NCI-H1436 treated with DMSO at 0.1 percent for 48 hours (cell line): ENCODE measurements at places on chromosomes 11 and 22.

GRCh38 chr11:61776561-61777075 is 15.8 kb downstream of the TMEM258 start:
- no peak for DNase-seq

DNA sequence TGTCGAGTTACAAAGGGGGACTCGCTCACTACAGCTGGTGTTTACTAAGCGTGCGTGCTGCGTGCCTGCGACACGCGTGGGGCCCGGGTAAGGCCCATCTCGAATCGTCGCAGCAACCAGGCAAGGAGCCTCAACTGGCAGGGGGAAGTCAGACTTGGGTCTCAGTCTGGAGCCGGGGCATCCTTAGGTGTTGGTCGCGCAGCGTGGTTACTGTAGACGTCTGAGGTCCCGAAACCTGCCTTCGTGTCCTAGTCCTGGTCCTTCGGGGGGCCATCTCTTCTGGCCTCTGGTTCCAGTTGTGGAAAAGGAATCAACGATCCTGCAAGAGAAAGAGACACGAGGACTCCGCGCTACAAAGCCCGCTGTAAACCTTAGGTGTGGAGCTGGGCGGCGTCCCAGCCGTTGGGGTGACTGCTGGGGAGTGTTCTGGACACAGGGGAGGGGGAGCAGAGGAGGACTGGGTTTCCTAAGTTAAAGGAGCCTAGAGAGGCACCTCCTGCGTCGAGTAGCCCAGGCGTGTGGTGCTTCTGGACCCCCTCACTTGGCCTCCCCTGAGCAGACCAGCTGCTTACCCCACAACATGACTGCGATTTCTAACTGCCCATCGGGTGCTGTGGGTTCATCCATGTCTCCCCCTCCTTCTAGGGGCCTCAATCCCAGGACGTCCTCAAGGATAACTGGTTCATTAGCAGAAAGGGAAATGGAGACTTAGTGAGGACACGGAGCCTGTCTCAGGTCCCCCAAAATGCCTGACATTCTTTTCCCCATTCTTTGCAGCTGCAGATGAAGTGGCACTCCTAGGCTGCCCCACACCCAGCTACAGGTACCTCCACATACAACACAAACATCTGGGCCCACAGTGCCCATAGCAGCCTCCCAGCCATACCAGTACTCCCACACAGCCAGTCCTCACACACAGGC is 4.9 kb upstream of the WNT11 start:
- no peak for DNase-seq

DNA sequence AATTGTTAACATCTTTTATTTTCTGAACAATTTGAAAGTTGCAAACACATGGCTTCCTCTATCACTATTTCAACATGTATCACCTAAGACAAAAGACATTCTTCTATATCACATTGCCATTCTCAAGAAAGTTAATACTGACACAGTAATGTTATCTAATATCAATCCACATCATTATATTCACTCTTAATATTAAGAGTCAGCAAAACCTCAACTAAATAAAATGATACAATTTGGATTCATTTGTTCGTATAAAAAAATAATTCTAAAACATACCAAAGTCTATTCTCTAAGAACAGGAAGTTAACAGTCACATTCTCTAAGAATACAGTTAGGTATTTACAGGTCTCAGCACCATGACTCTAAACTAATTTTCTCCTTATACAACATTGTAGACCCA is 52.0 kb downstream of the ABTB2 start:
- DNase-seq, result no peak

DNA sequence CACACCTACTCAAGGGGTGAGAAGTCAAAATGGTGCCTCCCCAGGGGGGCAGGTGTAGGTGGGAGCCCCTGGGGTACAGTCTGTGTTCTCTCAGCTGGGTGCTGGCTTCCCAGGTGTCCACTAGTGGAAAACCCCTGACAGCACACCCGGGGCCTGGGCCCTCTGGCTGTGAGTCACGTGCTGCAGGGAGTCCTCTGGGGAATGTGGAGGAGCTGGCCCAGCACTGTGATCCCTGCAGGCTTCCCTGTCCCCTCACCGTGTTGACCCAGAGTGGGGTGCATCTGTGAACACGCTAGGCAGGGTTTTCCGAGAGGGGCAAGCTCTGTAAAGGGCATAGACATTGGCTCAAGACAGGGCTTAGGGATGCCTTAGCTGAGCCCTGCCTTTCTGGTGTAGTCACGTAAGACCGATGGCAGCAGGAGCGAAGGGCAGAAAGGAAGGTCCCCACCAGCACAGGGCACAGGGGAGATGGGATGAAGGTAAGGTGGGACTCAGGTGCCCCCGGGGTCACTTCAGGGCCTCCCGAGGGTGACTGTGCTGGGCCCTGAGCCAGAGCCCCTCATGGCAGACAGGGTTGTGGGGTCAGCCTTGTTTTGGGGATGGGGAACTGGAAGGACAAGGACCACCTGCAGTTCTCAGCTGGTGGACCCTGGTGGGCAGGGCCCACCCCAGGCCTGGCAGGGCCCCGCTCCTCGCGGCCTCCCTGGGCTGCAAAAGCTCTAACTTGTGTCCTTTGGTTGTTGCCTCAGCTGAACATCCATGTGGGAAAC is 14.1 kb downstream of the DERL3 start:
- DNase-seq, result no peak

DNA sequence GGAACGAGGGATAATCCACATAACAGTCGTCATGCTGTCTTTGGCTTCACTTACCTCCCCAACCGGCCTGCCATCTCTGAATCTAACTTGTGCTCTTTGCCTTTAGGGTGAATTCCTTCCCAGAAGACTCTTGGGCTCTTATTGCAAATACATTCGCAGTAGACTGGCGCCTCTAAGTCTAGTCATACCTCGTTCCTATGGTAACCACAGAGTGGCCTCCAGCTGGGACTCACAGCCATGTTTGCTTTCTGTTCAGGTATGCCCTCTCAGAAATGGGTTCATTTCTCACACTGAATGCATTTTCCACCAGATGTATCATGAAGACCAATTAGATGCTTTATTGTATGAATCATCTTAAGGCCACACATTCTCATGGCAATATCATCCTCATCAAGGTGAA is 112.7 kb downstream of the FAR1 start:
- no peak for DNase-seq

DNA sequence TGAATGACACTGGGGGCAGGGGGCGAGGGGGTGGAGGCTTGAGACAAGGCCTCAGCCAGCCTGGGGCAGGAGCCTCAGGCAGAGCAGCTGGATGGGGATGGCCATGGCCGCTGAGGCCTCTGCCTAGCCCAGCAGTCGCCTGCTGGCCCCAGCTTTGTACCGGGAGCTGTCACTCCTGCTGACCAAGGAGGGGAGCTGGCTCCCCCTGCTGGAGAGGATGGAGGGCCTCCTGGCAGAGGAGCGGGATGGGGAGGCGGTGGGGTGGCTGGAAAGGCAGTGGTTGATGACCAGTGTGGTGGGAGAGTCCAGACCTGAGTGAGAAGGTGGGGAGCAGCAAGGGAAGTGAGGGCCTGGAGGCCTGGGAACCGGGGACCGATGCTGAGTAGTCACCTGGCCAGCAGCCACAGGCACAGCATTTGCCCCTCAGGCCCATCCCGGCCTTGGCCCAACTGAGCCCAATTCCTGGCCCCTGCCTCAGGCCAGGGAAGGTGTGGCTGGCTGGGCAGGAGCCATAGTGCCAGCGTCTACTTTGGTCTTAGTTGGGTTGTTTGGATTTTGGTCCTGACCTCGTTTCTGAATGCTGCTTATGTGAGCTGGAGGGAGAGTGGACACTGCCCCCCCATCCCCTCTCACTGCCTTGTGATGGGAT is 6.0 kb upstream of the SUSD2 start:
- no peak for DNase-seq

DNA sequence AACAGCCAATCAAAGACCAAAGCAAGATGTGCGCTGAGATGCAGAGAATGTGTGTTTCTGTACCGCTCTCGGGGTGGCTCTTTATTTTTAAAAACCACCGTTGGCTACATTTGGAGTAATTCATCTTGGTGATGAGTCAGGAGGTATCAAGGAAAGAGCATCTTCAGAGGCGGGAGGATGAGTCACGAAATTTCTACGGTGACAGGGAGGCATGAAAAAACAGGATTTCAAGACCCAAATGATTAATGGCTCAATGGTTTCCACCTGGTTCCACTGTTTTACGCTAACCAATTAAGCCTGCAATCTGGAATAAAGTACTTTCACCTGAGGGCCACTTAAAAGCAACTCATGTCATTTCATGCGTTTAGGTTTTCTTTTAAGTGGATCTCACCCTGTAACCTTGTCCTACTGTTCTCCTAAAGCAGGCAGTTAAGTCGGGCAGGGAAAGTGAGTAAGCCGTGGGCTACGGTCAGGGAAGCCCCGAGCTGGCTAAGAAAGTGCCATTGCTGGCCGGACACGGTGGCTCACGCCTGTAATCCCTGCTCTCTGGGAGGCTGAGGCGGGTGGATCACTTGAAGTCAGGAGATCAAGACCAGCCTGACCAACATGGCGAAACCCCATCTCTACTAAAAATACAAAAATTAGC is 74.6 kb downstream of the CELSR1 start:
- peak; percentile 63 for DNase-seq

DNA sequence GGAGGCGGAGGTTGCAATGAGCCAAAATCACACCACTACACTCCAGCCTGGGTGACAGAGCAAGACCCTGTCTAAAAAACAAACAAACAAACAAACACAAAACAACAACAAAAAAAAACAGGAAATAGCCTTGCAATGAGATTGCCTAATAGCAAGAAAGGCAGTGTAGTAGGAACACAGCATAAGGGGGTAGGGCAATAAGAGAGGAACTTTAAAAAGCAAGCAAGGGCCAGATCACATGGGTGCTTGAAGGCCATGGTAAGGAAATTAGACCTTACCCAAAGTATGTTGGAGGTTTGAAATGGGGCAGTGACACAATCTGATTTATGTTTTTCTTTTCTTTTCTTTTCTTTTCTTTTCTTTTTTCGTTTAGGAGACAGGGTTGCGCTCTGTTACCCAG is 34.7 kb upstream of the NRIP3 start:
- no peak for DNase-seq

DNA sequence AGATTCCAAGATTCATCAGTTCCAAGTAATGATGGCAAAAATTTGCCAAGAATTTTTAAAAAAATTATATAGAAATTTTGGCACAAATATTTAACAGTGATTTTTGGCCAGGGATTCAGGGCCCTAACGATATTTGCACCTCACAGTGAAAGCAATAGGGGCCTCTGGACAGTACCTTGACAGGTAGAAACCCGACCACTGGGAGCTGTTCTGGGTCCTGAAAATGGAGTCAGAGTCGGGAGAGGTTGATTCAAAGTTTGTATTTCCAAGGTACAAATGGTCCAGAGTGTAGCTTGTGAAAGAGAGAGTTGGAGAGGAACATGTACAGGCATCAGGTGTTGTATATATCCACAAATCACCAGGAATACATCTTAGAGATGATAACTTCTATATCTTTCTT is 41.6 kb downstream of the MRGPRX2 start:
- no peak for DNase-seq

- no peak for DNase-seq
Measured at GRCh38 chr11:117020869-117021564, 77.2 kb downstream of the SIK3 start.

DNA sequence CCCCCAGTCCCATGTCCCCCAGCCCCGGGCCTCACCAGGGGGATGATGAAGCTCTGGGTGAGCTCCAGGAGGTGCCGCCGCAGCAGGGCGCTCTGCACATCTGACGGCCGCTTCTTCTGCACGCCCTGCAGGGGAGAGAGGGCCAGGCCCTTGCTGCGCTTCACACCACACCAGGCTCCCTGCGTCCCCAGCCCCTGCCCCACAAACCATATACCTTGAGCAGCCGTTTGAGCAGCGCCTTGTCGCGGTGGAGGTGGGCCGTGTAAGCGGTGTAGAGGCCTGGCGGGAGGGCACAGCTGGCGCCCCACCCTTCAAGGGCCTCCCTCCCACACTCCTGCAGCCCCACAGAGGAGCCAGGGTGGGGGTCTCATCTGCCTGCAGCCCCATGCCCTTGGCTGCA is 6.2 kb upstream of the PLXNB2 start:
- DNase-seq, result no peak

DNA sequence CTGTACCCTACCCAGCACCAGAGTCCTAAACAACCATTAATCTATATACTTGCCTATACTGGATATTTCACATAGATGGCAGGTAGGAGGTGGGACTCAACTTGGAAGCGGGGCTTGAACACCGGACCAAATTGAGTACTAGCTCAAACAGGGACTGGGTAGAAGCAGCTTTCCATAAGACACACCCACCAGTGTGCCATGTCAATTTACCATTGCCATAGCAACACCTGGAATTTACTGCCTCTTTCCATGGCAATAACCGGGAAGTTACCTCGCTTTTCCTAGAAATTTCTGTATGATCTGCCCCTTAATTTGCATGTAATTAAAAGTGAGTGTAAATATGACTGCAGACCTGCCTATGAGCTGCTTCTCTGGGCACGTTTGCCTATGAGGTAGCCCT is 38.6 kb upstream of the CUL5 start:
- DNase-seq, result no peak

GRCh38 chr11:47233051-47233450 is 15.6 kb downstream of the ACP2 start:
- DNase-seq, result no peak

DNA sequence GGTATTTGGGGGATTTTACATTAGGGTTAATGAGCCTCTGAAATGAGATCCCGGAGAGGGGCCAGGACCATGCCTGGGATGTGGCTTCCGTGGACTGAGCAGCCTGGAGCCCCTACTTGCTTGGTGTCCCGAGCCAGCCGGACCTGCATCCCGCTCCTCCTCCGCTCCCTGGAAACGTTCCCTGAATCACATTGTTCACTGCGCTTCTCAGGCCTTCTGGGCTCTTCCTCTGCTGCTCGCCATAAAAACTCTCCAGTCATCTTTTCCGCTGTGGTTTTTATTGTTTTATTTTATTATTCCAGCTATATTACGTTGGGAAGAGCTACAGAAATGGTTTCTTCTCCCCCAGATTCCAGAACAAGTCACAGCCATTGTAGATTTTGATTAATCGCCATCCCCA is 13.3 kb upstream of the KCNQ1OT1 start:
- no peak for DNase-seq

GRCh38 chr22:20957683-20958431 is 9.2 kb upstream of the AIFM3 start:
- no peak for DNase-seq

GRCh38 chr11:74007691-74008372 is 1.1 kb downstream of the UCP3 start:
- no peak for DNase-seq

DNA sequence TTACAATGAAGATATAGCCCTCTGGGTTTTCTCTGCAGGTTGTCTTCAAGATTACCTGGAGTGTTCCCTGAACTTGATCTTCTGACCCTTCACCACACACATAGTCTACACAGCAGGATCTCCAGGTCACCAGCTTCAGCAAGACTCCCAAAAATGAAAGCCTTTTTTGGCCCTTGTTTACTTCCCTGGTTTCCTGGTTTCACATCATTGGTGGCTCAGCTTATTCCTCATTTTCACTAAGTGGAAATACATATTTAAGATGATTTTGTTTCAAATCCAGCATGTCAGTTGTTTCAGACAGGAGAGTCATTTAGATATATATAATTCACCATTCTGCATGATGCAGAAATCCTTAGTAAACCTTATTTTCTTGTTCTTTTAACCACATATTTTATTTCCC is 41.6 kb upstream of the MPEG1 start:
- no peak for DNase-seq
